ENCODE measurements at places on chromosomes 1 and 21.

DNA sequence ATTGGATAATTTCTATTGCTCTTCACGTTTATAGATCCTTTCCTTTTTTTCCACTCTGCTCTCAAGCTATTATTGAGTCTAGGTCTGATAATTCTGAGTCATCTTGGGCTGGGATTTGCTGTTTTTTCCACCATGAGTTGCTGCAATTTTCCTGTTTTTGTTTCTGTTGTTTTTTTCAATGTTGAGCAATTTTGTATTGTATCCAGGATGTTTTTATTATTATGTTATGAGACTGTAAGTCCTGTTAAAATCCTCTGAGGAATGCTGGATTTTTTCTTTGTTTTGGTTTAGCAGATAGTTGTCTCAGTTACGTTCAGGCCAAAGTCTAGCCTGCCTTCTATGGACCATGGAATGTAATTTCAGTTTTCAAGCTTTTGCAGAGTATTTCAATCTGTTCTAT lies 13.0 kb upstream of the SLC35A3 start:
- DNase-seq = no peak

DNA sequence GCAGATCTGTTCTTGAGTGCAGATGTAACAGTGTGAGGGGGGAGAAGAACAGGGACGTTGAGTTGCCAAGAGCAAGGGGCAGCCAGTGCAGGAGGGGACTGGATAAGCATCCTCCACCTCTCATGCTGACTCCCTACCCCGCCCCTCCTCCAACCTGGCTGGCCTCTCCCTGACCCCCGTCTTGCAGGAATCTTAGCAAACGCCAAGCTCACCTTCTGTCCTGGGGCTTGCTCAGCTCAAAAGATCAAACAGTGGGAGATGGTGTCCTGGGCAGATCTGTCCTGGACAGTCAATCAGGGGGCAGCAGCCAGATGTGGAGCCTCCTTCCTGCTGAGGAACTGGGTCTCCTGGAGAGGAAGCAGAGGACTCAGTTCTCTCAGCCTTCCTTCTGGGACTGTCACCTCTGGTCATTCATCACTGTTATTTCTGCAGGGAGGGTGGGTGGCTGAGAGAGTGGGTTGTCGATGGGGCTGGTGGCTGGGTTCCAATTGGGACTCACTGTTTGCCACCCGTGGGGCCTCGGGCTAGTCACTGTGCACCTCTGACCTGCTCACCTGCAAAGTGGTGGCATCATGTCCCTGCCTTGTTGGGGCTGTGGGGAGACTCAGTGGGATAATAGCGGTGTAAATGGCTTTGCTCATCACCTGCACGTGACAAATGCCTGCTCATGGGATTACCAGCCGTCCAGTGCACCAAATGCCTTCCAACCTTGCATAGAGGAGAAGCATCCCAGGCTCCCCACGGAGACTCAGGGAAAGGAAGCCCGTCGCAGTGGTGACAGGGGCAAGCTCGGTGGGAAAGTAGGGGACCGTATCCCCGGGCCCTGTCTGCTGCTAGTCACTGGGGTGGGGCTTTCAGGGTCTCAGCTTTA lies 154.4 kb downstream of the PTPRU start:
- DNase-seq = no peak

GRCh38 chr1:6779089-6779805 lies 6.0 kb upstream of the CAMTA1 start:
- DNase-seq = no peak

GRCh38 chr1:206465951-206466350 lies 4.3 kb upstream of the IKBKE start:
- DNase-seq = no peak

GRCh38 chr21:34544032-34544496 lies 32.1 kb upstream of the KCNE1 start:
- DNase-seq = peak; percentile 32

GRCh38 chr1:220921971-220922635 lies 42.9 kb downstream of the HLX start:
- DNase-seq = no peak

GRCh38 chr1:19640363-19641316 lies 3.5 kb upstream of the NBL1 start:
- no peak for DNase-seq

DNA sequence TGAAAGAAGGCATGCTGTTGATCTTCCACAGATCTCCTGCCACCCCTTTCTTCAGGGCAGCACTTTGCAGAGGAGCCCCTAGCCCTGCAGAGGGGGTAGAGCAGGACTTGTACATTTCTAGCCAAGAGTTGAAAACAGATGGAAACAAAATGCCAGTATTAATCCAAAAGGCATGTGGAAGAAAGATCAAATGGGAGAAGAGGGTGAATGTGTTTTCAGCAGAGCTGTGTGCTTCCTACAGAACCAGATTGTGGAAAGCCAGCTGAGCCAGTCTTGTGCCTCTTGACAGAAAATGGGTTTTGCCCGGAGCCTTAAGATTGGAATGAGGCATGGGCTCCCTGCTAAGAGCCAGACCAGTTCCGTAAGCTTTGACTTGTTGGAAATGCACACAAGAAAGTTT lies 105.2 kb upstream of the TSPAN2 start:
- DNase-seq = peak; percentile 10

DNA sequence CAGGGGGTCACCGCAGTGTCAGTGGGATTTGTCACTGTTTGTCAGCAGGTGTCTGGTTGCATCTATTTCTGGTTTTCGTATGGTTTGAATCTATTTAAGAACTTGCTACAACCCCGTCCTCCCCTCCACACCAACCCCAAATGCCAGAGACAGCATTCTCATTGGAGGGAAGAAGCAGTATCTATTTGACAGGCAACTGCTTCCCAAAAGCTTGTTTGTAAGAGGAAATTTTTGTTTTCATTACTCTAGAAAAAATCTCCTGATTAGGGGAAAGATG lies 54.4 kb downstream of the NR5A2 start:
- DNase-seq = no peak

DNA sequence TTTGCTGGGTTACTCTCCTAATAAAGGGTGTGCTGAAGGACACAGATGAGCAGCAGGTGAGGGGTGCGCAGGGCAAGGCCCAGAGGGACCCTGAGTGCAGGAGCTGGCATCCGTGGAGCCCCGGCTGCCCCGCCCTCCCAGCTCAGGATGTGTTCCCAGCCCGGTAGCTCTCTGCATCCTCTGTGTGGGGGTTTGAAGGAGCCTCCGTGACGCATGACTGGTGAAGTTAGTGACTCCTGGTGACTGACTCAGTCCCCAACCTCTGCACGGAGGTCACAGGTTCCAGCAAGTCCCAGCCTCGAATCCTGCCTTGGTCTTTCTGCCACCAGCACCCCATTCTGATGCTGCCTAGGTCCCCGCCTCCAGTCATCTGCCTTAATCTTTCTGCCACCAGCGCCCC lies 21.6 kb upstream of the TSPEAR start:
- DNase-seq = no peak

- DNase-seq = no peak
These were observed 30.1 kb downstream of the RHOU start for GRCh38 chr1:228765168-228765946.

DNA sequence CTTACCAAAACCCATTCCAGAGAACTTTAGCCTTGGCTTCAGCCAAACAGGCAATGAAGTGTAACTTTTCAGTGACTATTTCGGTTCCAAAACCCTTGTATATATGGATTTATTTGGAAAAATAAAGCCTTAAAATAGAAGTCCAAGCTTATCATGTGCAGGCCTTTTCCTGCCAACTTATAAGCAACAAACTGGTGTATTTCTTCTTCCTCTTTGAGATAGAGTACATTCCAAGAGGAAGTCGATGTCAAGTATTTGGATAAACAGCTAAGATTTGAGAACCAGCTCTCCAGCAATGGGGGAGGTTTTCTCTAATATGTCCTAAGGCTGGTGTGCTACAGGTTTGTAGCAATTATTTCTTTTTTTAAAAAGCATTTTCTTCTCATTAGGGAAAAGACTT lies 407.8 kb downstream of the DUSP10 start:
- DNase-seq = no peak

- no peak for DNase-seq
These were observed at the start of gene GLMP for GRCh38 chr1:156295391-156295947. Gene GLMP, minus strand, starts transcription at chr1:156295679. Its CDS starts 34 bp downstream, at chr1:156295645.

DNA sequence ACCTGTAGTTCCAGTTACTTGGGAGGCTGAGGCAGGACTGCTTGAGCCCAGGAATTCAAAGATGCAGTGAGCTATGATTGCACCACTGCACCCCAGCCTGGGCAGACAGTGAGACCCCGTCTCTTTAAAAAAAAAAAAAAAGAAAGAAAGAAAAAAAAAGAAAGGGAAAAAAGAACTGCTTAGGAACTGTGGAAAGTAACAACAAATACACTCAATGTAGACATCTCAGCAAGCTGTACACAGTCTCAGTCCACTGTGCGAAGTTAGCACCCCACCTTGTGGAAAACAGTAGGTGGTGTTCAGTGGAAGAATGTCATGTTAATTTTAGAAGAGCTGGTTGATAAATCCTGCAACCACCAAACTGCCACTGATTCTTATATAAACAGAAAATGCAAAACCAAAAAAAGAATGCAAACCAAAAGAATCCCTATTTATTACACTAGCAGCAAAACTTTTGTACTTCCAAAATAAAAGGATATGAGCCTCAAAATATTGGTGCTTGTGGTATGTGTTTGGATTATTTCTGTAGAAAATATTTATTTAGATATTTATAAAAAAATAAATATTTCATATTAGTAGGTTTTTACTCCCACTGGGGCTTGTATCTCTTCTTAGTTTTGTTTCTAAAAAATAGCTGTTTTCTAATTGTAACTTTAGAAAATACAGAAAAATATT lies 31.1 kb downstream of the ALG14 start:
- peak; percentile 56 for DNase-seq

- DNase-seq = no peak
These were observed 51.1 kb downstream of the SUSD4 start for GRCh38 chr1:223312705-223313414.

GRCh38 chr1:206691604-206692003 lies 6.9 kb downstream of the MAPKAPK2 start:
- no peak for DNase-seq

DNA sequence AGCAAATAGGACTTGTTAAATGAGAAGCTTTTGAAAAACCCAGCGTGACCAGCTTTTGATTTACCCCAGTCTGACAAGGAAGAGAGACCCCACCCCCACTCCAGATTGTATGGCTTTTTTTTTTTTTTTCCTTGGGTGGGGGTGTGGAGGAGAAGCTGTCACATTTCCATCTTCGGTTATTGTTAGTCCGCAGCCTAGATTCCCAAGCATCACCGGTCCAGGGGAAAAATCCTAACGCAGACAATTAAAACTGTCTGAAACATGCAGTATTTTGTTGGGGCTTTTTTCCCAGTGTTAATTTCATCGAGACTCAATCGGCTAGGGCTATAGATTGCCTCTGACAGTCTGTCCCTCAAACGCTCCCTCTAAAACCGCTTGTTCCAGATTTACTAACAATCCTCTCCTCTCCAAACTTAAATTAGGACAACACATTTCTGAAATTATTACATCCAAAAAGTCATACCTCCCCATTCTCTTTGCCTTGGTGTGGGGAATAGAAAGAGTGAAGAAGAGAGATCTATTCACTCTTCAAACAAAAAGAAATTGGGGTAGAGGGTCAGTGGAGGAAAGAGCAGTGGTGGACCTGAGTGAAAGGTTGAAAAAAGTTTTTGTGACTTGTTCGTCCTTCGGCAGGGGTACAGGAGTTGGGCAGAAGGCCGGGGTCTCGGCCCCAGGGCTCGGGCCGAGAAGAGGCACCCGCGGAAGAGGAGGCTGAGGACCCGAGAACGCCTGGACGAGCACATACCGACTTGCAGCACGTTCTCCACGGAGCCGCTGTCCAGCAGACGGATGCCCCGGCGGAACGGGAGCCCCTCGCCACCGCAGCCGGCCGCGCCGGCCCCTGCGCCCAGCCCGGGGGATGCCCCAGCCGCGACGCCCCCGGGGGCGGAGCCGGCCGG lies 1.1 kb downstream of the ZSWIM5 start:
- no peak for DNase-seq

DNA sequence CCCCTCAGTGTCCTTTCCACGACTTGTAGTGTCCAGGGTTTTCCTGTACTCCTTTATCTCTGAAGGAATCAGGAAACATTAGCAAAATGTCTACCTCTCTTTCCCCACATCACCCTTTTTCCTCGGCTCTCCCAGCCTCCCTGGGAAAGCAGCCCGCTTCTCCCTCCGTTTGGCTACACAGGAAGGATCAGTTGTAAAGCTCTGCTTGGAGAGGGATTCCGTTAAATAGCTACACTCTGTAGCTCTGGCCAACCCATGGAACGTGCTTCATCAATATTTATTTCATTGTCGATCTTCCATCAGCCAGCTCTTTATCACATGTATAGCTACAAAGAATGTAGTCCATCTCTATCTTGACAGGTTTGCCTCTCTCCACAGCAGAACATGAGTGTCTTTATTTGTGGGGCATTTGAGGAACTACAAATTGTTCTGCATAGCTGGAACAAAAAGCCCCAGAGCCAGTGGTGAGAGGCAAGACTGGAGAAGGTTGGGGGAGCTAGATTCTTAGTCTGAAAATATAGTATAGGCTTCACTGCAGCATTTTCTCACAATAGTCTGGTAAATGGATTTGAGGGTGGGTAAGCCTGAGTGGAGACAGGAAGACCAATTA lies 191.8 kb downstream of the SLC35F3 start:
- DNase-seq = no peak

Measured in LNCaP clone FGC (cell line).